ENCODE measurements at places on chromosomes 5 and 9. TPM values are rescaled to one million over a fixed set of nuclear protein-coding genes. Genes with fewer than 3 reads are reported as not detected.

NRARP gene
- 8.5 TPM for total RNA-seq

CD274 gene
- total RNA-seq, result 2.2 TPM

GRCh38 chr5:116650544-116650943 lies 75.9 kb upstream of the SEMA6A start:
- no peak for DNase-seq

GRCh38 chr5:178519155-178519554 lies 71.0 kb downstream of the COL23A1 start:
- no peak for DNase-seq

FBXO38 gene
- 121 TPM for total RNA-seq

DNA sequence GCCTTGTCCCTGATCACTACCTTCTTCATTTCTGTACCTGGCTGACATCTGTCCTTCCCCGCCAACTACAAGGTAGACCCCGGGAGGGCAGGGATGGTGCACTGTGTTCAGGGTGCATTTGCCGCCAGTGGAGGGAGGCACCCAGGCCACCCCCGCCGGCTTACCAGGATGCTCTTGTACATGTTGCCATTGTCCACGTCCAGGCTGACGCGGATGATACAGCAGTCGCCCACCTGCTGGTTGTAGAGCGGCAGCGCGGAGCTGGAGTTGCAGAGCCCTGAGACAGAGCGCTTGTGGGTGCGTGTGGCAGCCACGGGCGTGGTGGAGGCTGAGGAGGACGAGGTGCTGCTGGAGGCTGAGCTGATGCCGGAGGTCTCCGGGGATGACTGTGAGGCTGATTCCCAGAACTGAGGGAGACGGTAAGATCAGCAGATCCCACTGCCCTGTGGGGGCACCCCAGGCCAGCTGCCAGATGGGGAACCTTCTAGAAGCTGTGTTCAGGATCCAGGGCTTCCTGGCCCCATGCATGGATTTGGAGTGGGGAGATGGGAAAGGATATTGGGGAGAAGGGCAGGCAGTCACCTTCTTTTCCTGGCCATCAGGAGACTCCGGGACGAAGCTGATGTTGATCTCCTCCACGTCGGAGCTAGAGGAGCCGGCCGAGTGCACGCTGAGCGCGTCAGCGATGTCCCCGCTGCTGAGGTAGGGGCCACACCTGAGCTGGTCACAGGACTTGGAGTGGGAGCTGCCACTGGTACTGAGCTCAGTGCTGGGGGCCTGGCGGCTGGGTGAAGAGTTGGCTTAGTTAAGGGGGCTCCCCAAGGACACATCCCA lies 19.5 kb downstream of the RALGDS start:
- no peak for DNase-seq

GRCh38 chr9:137198051-137198901 lies 2.3 kb downstream of the TPRN start:
- no peak for DNase-seq
